Articular chondrocyte of knee joint (primary cell): ENCODE measurements at places on chromosomes 11 and 22. TPM values are rescaled to one million over a fixed set of nuclear protein-coding genes. Genes with fewer than 3 reads are reported as not detected.

The RPS3 gene
- total RNA-seq = 1,320 and 2,926 TPM in 2 replicates

The PRSS23 gene
- 718 and 741 TPM in 2 replicates for total RNA-seq

The ZNF214 gene
- 6.8 and 9.1 TPM in 2 replicates for total RNA-seq

The PLEKHA7 gene
- total RNA-seq = 0.52 and 0.65 TPM in 2 replicates

The TSG101 gene
- 58.8 and 75.6 TPM in 2 replicates for total RNA-seq

The C11orf87 gene
- 0.13 and 0.43 TPM in 2 replicates for total RNA-seq

The DERL3 gene
- total RNA-seq = 0.43 and 0.65 TPM in 2 replicates

The CARD18 gene
- not detected in 2 replicates for total RNA-seq

The ABCG4 gene
- 0.13 and 0.22 TPM in 2 replicates for total RNA-seq

The YWHAH gene
- total RNA-seq = 157 and 169 TPM in 2 replicates

The KRTAP5-8 gene
- 0.22 and 0.26 TPM in 2 replicates for total RNA-seq

The PRAME gene
- total RNA-seq = 0.13 and 0.43 TPM in 2 replicates

The NFAM1 gene
- total RNA-seq = under 0.01 and 0.11 TPM in 2 replicates

The SLC22A6 gene
- total RNA-seq = not detected in 2 replicates
